ENCODE measurements at places on chromosomes 6 and 20. TPM values are rescaled to one million over a fixed set of nuclear protein-coding genes. Genes with fewer than 3 reads are reported as not detected.

DNA sequence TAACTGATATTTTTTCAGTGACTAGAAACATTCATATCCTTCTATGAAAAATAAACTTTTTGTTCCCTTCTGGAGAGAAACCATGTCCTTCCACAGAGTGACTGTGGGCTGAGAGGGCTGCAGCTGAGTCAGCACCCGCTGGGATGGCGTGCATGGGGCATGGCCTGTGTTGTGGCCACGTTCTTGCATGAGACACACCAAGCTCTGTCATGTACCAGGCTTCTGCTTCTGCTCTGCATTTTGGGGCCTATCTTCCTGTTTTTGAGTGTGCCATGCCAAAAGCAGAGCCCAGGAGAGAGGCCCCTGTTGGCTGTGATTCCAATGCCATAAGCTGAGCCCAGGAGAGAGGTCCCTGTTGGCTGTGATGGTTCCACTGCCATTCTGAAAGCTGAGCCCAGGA is 10.8 kb downstream of the APMAP start:
- H3K36me3 ChIP-seq, result peaks cover 5% of the 10 kb centered on the region
- peak overlapping the region; percentile 40 for H3K27ac ChIP-seq

DNA sequence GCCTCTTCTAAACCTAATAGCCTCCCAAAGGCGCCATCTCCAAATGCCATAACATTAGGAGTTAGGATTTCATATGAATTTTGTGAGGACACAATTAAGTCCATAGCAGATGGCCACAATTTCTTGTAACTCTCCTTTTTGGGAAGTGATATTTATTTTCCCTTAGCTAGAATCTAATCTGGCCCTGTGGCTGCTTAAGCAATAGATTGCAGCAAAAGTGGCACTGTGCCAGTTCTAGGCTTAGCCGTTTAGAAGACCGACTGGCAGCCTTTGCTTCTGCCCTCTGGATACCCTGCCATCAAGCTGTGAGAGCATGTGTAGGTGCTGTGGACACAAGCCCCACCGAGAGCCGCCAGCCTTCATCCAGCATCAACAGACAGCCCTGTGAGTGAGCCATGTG is 15.9 kb upstream of the ADGB start:
- DNase-seq, result no peak
- H3K27ac ChIP-seq, result no peak overlapping the region
- H3K36me3 ChIP-seq, result no peaks in the 10 kb centered on the region
- H3K27me3 ChIP-seq, result no peaks in the 10 kb centered on the region
- no peak overlapping the region for H3K4me3 ChIP-seq

DNA sequence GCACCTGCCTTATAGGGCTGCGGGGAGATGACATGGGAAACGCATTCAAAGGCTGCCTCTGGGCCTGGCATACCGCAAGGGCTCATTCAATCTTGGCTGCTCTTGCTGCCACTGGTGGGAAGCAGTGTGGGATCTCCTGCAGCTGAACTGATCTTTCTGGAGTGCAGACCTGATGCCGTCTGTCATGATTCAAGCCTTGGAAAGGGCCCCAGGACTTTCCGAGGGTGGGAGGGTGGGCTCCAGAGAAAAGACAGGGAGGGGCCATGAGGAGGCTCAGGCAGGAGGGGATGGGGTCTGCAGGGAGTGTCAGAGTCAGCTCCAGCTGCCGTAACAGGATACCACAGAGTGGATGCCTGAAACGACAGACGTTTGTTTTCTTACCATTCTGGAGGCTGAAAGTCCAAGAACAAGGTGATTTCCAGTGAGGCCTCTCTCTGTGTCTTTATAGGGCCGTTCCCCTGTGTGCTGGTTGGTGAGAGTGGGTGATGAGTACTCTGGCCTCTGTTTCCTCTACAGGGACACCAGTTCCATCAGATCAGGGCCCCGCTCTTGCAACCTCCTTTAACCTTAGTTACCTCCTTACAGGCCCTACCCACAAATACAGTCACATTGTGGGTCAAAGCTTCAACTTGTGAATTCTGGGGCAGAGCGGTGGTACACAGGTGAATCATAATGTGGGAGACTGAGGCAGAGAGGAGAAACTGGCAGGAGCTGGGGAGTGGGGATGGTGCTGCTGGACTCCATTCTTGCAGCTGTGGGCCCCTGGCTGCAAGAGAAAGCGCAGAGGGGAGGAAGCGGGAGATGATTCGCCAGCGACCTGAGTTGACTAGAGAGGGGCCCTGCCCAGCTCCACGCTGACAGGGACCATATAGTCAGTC is 148.4 kb downstream of the SYCP2 start:
- no peak for DNase-seq
- H3K27ac ChIP-seq, result no peak overlapping the region
- H3K4me1 ChIP-seq, result no peaks in the 10 kb centered on the region
- H3K27me3 ChIP-seq, result peaks cover 6% of the 10 kb centered on the region
- H3K4me3 ChIP-seq, result no peak overlapping the region

- DNase-seq, result no peak
- H3K36me3 ChIP-seq, result no peaks in the 10 kb centered on the region
- no peaks in the 10 kb centered on the region for H3K27me3 ChIP-seq
- H3K27ac ChIP-seq, result no peak overlapping the region
- peaks cover 31% of the 10 kb centered on the region for H3K4me1 ChIP-seq
Measured at GRCh38 chr20:36061754-36062153, 92.8 kb upstream of the EPB41L1 start.

- no peak overlapping the region for H3K4me3 ChIP-seq
- H3K36me3 ChIP-seq, result no peaks in the 10 kb centered on the region
- DNase-seq, result no peak
- H3K27ac ChIP-seq, result no peak overlapping the region
Measured at GRCh38 chr6:38860041-38860440, 144.9 kb downstream of the DNAH8 start.

The CLDN20 gene
- total RNA-seq, result not detected

The NR2E1 gene
- not detected for total RNA-seq
